Endothelial cell (in vitro differentiated cells): ENCODE measurements at places on chromosomes 4 and X. TPM values are rescaled to one million over a fixed set of nuclear protein-coding genes. Genes with fewer than 3 reads are reported as not detected.

Gene ARHGAP24
- 5.0 TPM for total RNA-seq

Gene PIN4
- 9.3 TPM for total RNA-seq

Gene CCNA2
- 11.4 TPM for total RNA-seq

Gene DMD
- 5.5 TPM for total RNA-seq

Gene GRIPAP1
- 63.6 TPM for total RNA-seq

Gene DRP2
- 1.6 TPM for total RNA-seq

Gene POF1B
- not detected for total RNA-seq

Gene AFP
- not detected for total RNA-seq

Gene DGKK
- 0.49 TPM for total RNA-seq

Gene PDE6B
- 5.1 TPM for total RNA-seq

Gene ATP1B4
- total RNA-seq: not detected

Gene PGRMC1
- total RNA-seq: 153 TPM

Gene LRP2BP
- total RNA-seq: 0.92 TPM

Gene XAGE1B
- total RNA-seq: not detected

Gene HS6ST2
- 1.1 TPM for total RNA-seq

Gene NUDT11
- total RNA-seq: 8.7 TPM

Gene AMTN
- total RNA-seq: not detected

Gene FAT4
- 92.8 TPM for total RNA-seq

Gene SSX2B
- total RNA-seq: not detected

Gene SMIM10L2A
- total RNA-seq: 23.6 TPM

Gene HPGDS
- 0.33 TPM for total RNA-seq

Gene NDP
- total RNA-seq: not detected

Gene INTU
- total RNA-seq: 6.4 TPM

Gene RHOXF2B
- total RNA-seq: not detected

Gene IL2
- not detected for total RNA-seq

Gene SERTM2
- 0.92 TPM for total RNA-seq

Gene HMGN5
- 5.1 TPM for total RNA-seq

Gene PNMA3
- 1.4 TPM for total RNA-seq

Gene PWWP3B
- total RNA-seq: 0.21 TPM

Gene SRPK3
- 0.18 TPM for total RNA-seq

Gene MAOA
- 1.6 TPM for total RNA-seq

Gene TMEM271
- not detected for total RNA-seq

Gene RPL10
- 3,704 TPM for total RNA-seq

Gene GLRB
- total RNA-seq: 1.0 TPM
